ENCODE measurements at places on chromosomes 3 and 15.

- DNase-seq = peak; percentile 46
Observed at GRCh38 chr15:60590935-60591495, 112.1 kb upstream of the ICE2 start.

DNA sequence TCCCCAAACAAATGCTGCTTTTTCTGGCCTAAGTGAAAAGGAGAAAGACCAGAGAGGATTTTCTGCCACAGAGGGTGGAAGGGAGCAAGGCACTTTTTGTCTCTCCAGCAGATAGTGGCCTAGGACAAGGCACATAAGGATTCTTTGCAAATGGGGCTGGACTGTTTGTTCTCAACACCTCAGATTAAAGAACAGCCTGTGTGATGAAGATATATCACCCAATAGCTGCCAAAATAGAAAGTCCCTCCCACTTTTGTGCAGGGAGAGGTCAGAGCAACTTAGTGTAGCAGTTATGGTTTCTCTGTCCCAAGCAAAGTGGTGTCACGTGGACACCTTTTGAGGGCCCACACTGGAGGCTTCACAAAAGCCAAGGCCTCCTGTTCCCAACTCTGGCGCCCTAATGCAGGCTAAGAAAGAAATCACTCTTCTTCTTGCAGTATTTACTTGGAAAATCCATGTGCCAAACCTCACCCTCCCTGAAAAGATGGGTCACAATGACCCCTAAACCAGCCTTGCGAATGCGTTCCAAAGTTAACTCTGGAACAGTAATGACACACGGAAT lies 84.9 kb downstream of the LRIG1 start:
- no peak for DNase-seq

- DNase-seq = no peak
Observed at GRCh38 chr3:39205919-39206516, 13.6 kb upstream of the XIRP1 start.

GRCh38 chr15:64883997-64884511 lies 27.6 kb upstream of the ANKDD1A start:
- DNase-seq = peak; percentile 68

GRCh38 chr3:99508191-99508590 lies 130.2 kb upstream of the COL8A1 start:
- no peak for DNase-seq

DNA sequence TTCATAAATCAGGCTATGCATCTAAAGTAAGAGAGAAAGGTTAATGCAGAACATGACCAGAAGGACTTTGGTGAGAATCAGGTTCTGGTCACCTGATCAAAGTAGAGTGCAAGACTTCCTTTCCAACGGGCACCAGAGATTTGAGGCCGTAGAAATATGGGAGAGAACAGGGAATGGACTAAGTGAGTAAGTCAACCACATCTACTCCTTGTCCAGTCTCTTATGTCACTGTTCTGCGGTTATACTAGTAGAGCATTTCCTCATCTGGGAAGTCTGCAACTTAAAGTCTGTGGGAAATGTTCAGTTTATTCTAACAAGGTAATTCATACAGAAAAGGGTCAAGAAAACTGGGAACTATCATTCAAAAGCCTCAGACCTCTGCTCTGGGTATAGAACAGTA lies 232.8 kb downstream of the CPNE4 start:
- no peak for DNase-seq

GRCh38 chr15:60520825-60521368 lies 42.0 kb upstream of the ICE2 start:
- DNase-seq = peak; percentile 67

GRCh38 chr3:166462891-166463470 lies 625.8 kb upstream of the BCHE start:
- no peak for DNase-seq

Data from activated T-helper 9 cell treated with anti-CD3 and anti-CD28 coated beads, Interleukin-2, amount 50 U/mL, for 16 hours (primary cell).